SHP77 (cell line): ENCODE measurements at places on chromosomes 13 and 19.
A peak's percentile ranks its signal among the peaks of the same experiment; 100 is the strongest.

DNA sequence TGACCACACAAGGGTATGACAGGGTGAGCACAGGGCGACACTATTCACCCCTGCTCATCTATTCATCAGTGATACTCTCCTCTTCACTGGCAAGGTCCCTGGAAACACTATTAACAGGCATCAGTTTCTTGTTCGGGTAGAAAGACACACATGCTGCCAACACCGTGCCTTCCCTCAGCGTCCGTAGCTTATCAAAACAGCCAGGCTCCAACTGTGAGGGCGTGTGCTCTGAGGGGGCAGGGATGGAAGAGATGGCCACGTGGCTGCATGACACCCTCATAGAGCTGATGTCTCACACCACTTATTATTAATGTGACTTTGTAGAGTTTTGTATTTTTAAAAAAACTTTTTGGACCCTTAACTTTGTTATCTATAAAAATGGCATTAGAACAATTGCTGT is 160.3 kb downstream of the ITGBL1 start:
- no peak for DNase-seq

GRCh38 chr19:29897466-29897865 is 44.6 kb upstream of the URI1 start:
- DNase-seq, result no peak

GRCh38 chr19:1796395-1797142 is 15.5 kb downstream of the ATP8B3 start:
- no peak for DNase-seq

DNA sequence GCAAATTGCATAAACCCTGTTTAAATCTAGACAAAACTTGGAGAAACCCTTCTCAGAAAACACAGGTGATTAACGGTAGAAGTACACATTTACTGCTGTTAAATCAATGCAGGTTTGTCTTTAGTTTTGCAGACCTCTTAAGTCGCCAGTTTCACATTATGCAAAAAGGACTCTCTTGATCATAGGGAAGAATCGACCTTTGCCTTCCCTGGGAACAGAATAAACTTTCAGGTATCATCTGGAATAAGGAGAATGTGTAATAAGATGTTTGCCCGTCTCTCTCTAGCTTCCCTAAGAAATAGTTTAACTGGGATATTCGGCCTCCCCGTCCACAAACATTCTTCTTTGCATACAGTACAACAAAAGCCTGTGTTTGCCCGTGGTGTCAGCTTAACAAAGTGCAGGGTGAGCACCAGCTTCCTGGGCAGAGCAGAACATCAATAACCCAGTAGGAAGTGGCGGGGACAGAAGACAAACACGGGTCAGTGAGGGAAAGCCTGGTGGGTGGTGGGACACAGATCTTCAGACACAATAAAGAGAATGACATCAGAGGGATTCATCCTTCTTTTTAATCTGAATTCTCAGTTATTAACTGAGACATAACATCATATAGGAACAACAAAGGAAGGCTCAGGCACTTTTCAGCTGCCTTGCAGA is 1077.7 kb upstream of the SLC10A2 start:
- peak; percentile 99 for DNase-seq

DNA sequence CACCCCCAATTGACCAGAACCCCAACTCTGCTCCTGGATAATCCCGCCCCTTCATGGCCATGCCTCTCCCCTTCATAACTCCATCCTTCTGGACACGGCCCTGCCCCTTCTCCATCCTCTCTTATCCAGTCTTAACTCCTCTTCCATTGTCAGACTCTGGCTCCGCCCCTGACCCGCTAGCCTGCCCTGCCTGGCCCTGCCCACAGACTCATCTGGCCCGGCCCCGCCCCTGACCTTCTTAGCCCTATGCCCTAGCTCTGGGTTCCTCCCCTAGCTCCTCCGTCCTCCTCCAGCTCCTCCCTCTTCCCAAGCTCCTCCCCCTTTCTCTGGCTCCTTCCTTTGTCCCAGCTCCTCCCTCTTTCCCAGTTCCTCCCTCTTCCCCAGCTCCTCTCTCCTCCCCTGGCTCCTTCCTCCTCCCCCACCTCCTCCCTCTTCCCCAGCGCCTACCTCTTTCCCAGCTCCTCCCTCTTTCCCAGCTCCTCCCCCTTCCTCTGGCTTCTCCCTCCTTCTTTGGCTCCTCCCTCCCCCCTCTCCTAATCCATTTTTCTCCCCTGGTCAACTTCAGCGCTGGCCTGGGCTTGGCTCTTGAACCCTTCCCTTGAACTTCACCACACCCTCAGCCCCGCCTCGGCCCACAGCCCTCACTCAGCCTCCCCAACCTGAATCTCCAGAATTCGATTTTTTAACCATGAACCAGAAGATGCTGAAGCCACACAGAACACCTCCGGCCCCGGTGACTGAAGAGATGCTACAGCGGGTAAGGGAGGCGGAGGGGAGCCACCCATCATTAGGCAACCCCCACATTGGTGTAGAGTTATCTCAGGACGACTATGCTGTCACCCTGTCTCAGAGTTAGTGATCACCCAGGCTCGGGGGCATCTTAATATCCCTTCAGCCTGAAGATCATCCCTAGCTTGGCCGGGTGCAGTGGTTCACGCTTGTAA is 9.2 kb upstream of the ZNF358 start:
- peak; percentile 82 for DNase-seq

GRCh38 chr13:36862002-36862685 is 43.1 kb downstream of the RFXAP start:
- DNase-seq, result no peak

- DNase-seq, result no peak
Observed at GRCh38 chr19:40205760-40206159, 12.4 kb downstream of the TTC9B start.

- DNase-seq, result no peak
Observed at GRCh38 chr13:36680913-36681312, 7.1 kb downstream of the SERTM1 start.

- DNase-seq, result no peak
Observed at GRCh38 chr13:85662186-85662585, 137.0 kb downstream of the SLITRK6 start.

DNA sequence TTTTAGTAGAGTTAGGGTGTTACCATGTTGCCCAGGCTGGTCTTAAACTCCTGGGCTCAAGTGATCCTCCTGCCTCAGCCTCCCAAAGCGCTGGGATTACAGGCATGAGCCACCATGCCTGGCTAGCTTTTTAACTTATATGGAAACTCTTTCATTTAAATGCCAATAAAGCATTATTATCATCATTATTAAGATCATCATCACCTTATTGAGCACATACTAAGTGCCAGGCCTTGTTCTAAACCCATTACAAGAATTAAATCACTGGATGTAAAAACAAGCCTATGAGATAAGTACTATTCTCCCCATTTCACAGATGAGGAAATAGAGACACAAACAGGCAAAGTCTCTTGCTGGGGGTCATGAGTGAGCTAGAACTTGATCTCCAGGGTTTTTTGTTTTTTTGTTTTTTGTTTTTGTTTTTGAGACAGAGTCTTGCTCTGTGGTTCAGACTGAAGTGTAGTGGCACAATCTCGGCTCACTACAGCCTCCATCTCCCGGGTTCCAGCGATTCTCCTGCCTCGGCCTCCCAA is 1.3 kb downstream of the GMFG start:
- no peak for DNase-seq

GRCh38 chr13:51943721-51944120 is 67.5 kb downstream of the ATP7B start:
- no peak for DNase-seq

DNA sequence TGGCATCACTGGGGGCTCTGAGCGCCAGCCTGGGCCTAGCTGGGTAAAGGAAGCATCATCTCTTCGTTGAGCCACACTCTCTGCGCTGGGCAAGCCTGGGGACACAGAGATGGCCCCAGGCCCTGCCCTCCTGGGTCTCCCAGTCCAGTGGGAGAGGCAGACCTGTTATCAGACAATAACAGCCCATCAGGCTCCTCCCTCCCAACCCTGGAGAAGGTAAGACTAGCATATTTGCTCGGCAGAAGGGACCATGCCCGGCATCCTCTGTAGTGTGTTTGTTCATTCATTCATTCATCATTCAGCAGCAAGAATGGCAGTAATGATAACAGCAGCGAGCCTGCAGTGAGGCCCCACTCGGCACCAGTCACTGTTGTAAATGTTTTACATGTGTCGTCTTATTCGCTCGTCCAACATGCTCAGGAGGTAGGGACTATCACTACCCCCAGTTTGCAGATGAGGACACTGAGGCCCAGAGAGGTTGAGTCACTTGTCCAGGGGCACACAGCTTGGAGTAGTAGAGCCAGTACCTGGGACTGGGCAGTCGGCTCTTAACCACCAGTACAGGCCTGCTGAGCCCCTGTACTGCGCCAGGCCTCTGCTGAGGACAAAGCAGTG is 33.2 kb downstream of the PAK4 start:
- no peak for DNase-seq

- DNase-seq, result no peak
Observed at GRCh38 chr13:73939603-73940002, 194.6 kb downstream of the KLF12 start.

- no peak for DNase-seq
Observed at GRCh38 chr19:29772696-29773095, 39.1 kb upstream of the CCNE1 start.

- no peak for DNase-seq
Observed at GRCh38 chr13:89803839-89804238, 1543.6 kb upstream of the MIR17HG start.

- no peak for DNase-seq
Observed at GRCh38 chr13:47133011-47133445, 236.2 kb upstream of the HTR2A start.

GRCh38 chr19:56829596-56829995 is 10.9 kb downstream of the PEG3 start:
- no peak for DNase-seq

DNA sequence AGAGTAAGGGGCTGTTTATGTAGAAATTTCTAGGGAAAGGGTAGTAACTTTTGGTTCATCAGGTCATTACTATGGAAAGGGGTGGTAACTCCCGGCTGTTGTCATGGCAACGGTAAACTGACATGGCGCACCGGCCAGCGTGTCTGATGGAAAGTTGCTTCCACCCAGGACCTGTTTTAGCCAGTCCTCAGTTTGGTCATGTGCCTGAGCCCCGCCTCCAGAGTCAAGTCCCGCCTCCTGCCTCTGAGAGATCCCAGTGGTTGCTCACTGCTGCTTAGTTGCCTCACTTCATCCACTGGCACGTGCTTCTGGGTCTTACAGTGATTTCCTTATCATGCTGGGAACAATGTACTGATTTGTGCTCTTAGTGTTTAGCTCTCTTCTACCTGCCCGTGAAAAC is 455.2 kb upstream of the ZNF507 start:
- DNase-seq, result no peak

DNA sequence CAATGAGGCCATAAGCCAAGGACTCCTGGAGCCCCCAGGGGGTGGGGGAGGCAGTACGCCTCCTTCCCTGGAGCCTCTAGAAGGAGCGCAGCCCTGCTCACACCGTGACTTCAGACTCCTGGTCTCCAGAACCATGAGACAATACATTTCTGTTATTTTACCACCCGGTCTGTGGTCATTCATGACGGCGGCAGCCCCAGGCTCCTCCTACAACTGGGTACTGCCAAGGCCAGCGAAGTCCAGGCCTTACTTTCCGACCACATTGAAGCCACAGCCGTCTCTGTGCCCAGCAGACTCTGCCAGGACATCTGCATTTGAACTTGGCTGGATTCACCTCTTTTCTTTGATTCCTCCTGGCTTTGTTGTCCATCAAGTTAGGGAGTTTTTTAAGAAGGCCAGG is 10.5 kb downstream of the GNG7 start:
- no peak for DNase-seq

- DNase-seq, result peak; percentile 12
Observed at GRCh38 chr19:48466561-48467325, 2.4 kb upstream of the CYTH2 start.

DNA sequence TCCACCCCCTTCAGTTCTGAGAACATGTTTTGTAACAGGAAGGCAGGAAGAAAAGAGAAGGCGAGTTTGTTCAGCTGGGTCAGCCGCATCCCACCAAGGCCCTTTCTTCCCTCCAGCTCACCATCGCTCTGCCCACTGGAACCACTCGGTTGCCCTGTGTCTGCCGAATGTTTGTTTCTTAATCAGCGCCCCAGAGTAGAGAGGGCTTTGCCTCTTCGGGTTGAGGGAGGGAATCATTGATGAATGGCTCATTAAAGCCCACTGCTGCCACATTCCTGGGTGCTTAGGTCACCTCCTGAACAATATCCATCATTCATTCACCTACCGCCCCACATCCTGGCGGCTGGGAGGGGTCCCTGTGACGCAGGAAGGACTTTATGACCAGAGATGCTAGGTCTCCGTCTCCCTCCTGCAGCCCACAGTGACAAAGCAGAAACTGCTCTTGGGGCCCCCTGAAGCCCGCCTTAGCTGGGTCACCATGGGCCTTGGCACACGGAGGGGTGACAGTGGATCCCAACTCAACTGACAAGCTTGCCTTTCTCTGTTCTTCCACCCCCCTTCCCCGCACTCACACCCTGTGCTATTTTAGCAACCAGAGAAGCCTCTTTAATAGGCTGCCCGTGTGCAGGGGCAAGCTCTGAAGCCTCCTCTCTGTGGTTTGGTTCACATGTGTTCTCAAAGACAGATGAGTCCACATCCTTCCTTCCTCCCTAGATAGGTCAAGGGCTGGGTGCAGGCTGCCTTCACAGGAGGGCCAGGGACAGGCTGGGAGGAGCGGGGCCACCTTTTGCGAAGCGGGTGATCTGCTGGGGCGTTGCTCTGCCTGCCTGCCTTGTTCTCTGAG is 46.2 kb downstream of the ACTN4 start:
- DNase-seq, result no peak

GRCh38 chr19:49807904-49808675 is 5.0 kb downstream of the FUZ start:
- no peak for DNase-seq

DNA sequence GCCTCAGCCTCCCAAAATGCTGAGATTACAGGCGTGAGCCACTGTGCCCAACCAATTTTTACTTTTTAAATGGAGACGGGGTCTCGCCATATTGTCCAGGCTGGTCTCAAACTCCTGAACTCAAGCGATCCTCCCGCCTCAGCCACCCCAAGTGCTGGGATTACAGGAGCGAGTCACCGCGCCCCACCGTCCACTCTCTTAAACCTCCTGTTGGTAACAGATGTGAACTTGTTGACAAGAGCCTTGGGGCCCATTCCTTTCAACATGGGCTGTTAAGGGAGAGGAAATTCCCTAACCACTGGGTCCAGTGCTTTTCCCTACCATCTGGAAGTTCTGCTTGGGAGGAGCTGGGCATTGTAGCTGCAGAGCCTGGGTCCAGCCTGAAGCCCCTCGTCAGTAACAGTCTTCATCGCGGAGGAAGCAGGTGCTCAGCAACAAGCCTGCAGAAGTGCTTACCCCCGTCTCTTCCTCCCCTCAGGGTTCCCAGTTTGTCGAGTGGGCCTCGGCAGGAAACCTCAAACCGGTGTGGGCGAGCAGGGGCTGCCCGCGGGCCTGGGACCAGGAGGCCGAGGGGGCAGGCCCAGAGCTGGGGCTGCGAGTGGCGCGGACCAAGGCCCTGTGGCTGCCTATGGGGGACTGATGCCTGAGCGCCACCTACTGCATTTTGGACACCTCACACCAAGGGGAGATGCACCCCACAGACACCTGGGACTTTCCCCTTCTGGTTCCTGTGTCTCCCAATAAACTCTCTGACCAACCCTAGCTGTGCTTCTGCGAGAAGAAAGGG is 4.0 kb upstream of the FLT3LG start:
- no peak for DNase-seq
